ENCODE measurements at places on chromosomes 7 and 10.

DNA sequence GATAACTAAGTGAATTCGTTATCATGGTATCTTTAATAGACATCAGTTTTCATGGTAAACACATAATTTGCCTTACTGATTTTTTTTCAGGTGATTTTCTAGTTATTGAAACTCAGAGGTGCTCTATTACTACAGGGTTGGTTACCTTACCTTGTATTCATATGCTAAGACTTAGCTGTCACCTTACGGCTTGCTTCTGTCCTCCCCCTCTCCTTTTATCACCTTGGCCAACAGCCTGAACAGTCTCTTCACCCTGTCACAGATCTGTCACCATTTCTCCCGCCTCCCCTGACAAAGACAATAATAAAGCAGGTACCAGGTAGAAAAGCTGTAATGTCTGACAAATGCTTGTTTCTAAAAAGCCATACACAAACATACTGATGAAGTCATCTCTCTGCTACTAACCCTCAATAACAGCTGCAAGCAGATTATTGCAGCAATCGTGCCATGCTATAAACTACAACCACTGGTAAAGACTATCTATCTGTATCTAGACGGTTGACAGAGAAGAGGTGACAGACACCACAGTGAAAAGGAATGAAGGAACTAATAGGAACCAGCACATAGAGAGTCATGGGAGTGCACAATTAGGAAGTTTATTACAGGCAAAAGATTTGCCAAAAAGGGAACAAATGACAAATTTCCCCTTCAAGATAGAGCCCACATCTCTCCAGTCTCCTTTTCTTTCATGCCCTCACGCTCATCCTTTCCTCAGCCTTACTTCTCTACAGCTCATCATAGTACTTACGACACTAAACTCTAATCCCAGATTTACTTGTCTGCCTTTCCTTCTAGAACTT is 57.2 kb downstream of the ARHGAP12 start:
- no peak for DNase-seq

DNA sequence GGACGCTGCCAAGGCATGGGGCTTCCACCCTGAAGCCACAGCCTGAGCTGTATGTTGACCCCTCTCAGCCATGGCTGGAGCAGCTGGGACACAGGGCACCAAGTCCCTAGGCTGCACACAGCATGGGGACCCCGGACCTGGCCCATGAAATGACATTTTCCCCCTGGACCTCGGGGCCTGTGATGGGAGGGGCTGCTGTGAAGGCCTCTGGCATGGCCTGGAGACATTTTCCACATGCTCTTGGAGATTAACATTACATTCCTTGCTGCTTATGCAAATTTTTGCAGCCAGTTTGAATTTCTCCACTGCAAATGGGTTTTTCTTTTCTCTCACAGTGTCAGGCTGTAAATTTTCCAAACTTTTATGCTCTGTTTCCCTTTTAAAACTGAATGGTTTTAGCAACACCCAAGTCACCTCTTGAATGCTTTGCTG is 463.6 kb downstream of the ZWINT start:
- no peak for DNase-seq

DNA sequence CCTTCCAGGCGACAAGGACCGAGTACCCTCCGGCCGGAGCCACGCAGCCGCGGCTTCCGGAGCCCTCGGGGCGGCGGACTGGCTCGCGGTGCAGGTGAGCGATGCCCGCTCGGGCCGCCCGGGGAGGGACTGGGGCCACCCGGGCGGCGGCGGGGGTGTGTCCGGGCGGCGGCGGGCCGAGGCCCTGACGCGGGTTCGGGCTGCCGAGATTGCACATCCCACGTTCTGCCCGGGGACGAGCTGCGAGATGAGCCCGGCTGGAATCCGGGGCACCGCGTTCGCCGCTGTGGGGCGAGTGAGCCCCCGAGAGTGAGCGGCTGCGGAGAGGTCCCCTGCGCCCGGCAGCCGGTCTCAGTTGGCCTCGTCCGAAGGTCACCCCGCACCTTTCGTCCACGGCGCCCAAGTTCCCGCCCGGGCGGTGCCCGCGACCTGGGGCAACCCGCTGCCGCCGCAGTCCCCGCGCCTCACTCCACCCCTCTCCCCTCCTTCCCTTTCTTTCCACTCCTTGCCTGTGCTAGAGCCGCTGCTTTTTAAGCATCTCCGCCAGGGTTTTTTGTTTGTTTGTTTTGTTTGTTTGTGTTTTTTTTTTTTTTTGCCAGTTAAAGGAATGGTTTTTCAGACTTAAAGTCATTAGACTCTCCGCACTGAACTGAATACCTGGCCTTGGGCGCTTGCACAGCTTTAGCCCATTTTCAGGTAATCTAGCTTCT is 515 bp downstream of the RALA start:
- DNase-seq = no peak

DNA sequence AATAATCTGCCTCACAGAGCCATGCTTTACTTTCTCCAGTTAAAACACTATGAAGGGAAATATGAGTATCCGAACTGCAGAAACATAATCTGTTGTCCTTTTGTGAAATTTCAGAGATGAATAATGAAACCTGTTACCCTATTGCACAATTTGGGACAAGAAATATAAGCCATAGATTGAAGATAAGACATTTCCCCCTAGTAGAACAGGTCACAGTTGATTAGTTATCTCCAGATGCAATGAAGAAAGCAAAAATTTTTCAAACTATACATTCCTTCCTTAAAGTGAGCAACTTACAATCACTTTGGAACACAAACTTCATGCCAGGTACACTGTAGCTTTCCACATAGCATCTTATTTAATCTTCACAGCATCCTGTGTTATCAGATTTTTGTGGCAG is 2.3 kb upstream of the CHN2 start:
- no peak for DNase-seq

GRCh38 chr10:46264336-46264735 is 22.5 kb upstream of the ANTXRL start:
- DNase-seq = no peak

- DNase-seq = no peak
Observed at GRCh38 chr7:96219378-96220130, 102.3 kb downstream of the SLC25A13 start.

Data from NCI-H524 (cell line).